Suppressor macrophage treated with lipopolysaccharide for 4 hours (primary cell): ENCODE measurements at places on chromosomes 13 and 19.

DNA sequence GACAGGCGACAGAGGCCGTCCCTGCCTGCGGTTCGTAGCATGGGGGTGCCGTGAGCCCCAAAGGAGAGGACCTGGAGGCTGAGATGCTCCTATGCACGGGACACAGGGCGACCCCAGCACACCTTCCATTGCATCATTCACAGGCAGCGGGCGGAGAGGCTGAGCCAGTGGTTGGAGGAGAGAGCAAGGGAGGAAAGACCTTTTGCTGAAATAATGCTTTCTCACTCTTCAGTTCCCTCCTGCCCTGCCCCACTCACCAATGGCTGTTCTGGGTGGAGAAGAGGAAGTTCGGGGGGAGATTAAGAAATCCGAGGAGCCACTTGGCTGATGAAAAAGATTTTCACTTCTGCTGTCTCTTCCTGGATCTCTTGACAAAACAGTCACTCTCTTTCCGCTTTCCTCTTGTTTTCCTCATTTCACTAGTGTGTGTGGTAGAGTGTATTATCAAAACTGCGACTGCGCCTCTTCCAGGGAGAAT is at the start of gene NLRP12:
Gene NLRP12, minus strand, starts transcription at position 181 of the 478 bp plus-strand sequence. Its CDS starts 140 bp downstream, at position 41.
- DNase-seq = peak; percentile 96

- DNase-seq = no peak
Measured at GRCh38 chr19:4098493-4098892, 25.4 kb downstream of the MAP2K2 start.

DNA sequence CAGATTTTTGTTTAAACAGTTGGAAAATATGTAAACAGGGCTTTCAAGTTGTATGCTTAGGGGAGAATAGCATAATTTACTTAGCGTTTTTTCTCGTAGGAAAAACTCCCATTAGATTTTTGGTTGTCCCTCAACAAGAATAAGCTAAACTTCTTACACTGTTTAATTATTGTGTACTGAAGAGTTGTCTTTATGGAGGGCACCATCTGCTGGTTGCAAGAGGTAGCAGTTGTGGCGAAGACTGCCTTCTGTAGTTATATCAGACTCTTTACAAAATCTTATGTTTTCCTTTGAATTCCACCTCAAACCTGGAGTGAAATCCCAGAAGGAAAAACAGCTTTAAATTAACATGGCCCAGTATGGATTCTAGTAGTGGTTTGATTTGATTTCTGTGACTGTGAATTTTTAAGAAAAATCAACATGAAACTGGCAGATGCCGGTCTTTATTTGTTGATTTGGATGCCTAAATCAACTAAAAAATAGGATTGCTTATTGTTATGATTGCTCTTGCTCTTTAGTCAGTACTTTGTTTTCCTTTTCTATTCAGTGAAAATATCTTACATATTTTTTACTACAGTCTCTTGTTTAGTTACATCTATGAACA is 53.4 kb downstream of the PDS5B start:
- DNase-seq = peak; percentile 67

- DNase-seq = no peak
Measured at GRCh38 chr13:51329606-51330005, 9.9 kb upstream of the SERPINE3 start.

DNA sequence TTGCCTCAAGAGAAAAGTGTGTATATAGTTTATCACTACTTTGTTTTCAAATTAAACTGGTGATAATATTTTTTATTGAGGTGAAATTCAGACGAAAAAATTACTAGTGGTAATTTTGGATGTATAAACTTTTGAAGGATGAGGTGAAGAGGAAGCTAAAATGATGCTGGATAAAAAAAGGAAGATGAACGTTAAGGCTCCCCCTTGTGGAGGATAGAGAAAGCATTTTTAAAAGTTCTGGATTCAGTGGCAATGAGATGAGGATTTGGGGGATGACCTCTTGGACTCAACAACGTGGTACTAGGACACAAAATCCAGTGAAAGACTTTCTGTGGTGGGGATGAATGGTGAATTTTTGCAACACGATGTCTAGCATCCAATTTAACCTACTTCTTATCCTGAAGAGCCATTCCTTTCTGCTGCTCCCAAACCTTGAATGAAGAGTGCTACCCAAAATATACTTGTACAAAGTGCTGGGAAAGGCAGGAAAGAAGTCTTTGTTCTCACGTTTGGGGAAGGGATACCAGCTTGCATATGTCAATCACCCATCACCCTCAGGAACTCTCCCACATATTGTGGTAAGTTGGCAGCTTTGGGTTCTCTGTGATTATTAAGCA is 7.3 kb upstream of the SIGLEC5 start:
- no peak for DNase-seq
